ENCODE measurements at places on chromosomes 7 and 10.

DNA sequence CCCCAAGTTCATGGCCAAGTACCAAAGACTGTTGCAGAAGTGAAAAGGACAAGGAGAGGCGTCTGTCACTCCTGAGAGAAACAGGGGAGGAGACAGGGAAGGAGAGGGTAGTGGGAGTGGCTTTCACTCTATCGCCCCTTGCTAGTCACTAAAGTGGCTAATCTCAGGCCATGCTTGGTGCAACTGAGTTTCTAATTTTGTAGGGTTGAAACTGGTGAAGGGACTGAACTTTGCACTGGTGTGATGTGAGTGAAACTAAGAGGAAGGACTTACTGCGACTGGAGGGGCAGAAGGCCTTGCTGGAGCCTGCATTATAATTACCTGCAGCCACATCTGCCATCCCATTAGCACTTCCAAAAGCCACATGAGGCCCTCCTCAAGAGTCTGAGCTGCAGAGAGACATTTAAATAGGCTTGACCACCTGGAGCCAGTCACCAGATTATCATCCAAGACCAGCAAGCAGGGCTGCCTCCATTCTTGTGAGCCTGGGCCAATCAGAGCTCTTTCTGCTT lies 107.2 kb upstream of the EEPD1 start:
- DNase-seq, result no peak

DNA sequence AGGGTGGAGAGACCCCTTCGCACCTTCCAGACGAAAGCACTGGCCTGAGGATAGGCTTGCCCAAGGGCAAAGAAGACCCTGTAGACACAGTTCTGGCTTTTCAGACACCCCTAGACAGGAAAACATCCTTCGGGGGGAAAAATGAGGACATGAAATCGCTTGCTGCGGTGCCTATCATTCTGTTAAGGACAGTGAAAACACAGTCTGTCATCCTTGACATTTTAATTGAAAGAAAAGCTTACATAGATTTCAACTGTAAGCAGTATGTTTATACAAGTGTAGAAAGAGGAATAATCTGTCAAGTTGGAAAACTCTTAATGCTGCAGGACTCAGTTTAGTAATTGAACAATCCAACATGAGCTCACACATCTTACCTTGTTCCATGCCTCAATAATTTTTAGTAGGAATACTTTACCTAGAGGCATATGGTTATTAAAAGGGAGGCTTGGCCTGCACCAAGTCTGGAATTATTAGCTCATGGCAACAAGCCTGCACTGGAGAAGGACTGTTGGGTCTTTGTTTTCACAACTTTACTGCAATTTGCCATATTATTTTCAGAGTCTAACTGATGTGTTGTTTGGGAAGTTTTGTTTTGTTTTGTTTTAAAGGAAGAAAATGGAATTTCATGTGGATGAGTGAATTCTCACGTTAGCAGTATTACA lies 243.5 kb downstream of the TRIL start:
- no peak for DNase-seq

GRCh38 chr10:37736120-37736519 lies 121.3 kb downstream of the ZNF248 start:
- no peak for DNase-seq

GRCh38 chr10:113661332-113661731 lies 2.5 kb downstream of the NRAP start:
- no peak for DNase-seq

DNA sequence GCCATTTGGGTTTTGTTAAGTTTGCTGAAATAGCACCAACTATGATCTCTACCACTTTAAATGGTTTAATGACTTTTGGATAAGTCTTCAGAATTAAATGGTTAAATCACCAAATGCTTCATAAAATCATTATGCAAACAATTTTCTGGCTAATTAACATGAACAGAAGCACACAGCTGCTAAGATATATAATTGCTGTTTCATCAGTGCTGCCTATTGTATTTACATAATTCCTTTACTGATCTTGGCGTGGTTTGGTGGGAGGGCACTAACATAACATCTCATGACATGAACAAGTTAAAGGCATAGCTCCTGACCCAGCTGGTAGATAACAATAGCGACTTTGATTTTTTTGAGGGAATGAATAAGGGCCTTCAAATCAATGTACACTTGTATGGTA lies 94.1 kb downstream of the FZD1 start:
- DNase-seq, result no peak

DNA sequence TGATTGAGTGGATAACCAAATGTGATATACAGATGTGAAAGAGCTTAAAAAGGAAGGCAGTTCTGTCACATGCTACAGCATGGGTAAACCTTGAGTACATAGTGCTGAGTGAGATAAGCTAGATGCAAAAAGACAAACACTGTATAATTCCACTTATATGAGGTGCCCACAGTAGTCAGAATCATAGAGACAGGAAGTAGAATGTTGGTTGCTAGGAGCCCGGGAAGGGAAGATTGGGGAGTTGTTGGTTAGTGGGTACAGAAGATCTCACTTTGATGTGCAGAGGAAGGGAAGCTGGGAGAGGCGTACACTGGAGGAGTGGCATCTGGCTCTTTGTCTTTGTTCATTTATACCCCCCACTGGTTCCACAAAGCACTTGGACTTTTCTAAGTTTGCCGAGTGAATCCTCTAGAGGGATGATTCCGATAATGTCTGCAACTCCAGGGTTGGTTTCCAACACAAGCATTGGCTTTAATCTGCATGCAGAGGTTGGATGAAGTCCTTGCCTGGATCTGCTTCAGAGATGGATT lies 39.5 kb downstream of the TSPAN14 start:
- DNase-seq, result no peak

All from erythroblast (primary cell).